ENCODE measurements at places on chromosomes 4 and X.

DNA sequence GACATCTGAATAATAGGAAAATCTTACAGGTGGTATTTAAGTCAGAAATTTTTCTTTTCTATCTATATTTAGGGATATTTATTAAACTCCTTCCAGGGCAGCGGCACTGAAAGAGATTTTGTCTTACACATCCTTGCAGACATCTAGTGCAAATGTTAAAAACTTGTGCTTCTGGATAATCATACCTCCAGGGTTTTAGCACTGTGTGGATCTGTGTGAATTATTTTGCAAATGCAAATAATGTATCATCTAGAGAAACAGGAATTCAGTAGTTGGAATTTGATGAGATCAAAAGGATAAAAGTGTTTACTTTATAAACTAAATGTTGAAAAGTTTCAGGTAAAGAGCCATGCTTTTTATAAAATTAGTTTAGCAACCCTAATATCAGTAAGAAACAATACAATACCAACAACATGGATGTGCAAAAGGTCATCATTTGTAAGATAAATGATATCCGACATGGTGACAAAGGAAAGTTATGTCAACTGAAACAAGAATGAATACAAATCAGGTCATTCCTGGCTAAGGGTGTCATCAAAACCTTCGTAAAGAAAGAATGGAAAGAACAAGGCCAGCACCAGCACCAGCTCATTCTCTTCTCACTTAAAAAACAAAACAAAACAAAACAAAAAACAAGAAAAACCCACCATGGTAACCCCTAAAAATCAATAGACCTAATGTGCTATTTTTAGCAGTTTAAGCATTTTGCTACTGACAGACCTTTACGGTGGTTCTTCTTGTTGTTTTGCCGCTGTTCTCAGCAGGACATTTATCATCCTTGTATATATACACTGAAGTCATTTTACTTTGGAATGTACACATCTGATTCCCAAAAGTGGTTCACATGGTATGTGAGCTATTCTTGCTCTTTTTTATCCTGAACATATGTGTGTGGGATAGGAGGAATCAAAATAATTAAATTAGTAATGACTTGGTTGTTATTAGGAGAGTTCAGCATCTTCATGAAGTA is 219.7 kb upstream of the NDST3 start:
- no peak for DNase-seq

- DNase-seq = no peak
Observed at GRCh38 chr4:178937130-178937529, 1494.9 kb upstream of the AGA start.

GRCh38 chr4:122117743-122118142 is 34.4 kb upstream of the BLTP1 start:
- no peak for DNase-seq

DNA sequence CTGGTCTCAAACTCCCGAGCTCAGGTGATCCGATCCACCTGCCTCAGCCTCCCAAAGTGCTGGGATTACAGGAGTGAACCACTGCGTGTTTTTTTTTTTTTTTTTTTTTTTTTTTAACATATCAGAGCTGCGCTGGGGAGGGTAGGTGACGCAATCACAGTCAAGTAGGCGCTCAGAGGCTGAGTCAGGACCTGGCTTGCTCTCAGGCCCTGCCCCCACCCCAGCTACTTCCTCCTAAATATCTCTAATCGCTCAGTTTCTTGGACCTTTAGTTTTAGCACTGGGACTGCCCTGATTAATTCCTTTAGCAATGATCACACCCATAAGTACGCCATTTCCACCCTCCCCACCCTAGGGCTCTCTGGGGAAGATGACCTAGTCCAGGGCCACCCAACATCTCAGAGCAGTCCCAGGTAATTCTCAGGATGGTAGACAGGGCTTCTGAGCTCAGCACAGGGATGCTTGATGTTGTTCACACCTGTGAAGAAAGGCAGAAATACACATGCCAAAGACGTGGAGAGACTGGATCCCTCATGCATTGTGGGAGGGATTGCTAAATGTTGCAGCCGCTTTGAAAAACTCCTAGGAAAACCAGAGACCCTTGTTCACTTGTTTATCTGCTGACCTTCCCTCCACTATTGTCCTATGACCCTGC is 50.2 kb downstream of the DDX3X start:
- peak; percentile 12 for DNase-seq

DNA sequence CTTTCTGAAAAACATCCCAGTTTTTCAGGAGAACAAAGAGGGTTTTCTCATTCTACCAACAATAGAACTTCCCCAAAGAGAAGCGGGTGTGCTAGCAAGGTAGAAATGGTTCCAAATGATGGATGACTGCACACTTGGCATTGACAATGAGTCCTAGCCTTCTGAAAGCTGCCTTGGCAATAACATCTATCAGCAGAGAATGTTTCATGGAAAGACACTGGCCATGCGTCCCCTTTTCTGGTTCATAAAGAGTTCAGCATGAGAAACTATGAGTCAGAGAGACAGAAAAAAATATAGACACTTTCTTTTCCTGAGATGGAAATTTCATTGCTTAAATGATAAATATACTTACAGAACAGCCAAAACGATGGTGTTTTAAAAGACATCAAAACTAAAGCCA is 236.9 kb upstream of the PRKX start:
- no peak for DNase-seq

GRCh38 chr4:41643331-41643730 is 105.2 kb downstream of the PHOX2B start:
- DNase-seq = no peak

GRCh38 chr4:174742561-174742960 is 86.5 kb downstream of the GLRA3 start:
- no peak for DNase-seq

DNA sequence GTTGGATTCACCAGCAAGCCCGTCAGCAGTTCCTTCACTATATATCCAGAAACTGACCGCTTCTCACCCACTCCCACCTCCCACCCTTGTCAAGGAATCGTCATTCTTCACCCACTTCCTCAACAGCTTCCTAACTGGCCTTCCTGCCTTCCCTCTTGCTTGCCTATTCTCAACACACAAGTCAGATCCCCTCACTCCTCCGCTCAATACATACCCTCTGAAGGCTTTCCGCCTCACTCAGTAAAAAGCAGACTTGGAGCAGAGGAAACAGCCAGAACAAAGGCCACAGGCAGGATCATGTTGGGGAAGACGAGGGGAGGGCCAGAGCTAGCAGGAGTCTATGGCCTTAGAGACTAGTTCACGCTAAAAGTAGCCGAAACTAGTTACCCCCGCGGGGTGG is 23.7 kb downstream of the RWDD4 start:
- DNase-seq = no peak

DNA sequence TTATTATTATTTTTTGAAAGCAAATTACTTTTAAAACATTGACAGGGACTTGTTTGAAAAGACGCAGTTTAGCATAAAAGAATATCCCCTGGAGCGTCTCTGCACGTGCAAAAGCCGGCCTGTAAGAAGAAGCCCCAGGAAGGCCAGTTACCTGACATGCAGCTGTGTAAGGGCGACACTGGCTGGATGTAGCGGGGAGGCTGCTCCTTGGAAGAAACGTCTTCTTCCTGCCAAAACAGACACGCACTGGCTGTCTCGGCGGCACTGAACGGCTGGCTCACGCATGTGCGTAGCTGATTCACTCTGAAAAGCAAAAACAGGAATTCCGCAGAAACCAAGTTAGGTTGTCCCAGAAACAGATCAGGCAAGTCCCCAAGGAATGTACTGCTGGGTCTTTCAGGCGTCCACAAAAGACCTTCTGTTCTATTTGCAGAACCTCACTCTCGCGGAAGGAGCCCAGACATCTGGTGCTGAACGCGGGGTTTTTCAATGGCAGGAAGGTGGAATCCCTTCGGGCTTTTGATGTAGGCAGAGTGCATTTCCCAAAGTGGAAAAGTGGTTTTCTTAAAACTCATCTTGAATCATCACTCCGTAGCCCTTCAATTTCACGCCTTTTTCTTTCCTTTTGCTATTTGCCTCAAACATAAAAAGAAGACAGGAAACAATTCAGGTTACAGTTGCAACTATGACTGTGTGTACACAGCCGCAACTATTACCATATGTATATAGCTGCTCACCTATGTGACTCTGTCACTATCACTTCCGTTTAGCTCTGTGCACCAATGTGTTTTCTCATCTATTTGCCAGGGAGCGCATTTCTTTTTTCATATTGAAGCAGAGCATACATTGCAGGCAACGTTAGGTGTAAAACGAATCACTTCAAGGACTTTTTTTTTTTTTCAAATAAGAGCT is 38.1 kb upstream of the ARSH start:
- peak; percentile 49 for DNase-seq

- peak; percentile 6 for DNase-seq
Observed at GRCh38 chrX:46912098-46912602, at the start of gene JADE3. TSS of gene JADE3 (plus strand) at chrX:46912421. CDS start at chrX:46984895, 72,474 bp downstream.

DNA sequence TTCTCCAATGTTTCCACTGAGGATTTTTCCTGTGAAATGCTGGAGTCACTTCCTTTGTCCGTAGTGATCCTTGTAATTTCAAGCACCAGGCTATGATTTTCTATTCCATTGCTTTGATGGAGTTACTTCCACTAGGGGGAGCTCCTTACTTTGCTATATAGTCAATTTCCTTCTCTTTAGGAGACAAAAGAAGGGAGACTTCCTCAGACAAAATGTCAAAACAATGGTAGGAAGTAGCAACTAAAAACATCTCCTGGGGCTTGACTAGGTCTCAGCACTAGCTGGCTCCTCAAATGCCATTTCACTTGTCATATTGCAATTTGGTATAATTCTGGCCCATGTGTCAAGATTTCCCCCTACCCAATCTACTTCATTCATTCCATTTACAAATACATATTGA is 24.1 kb downstream of the ZCCHC12 start:
- DNase-seq = peak; percentile 59

GRCh38 chrX:70313503-70313902 is 23.6 kb downstream of the KIF4A start:
- DNase-seq = no peak

- no peak for DNase-seq
Observed at GRCh38 chrX:14697451-14697850, 168.1 kb downstream of the GLRA2 start.

- no peak for DNase-seq
Observed at GRCh38 chrX:27519226-27519625, 56.1 kb upstream of the PPP4R3C start.

- DNase-seq = no peak
Observed at GRCh38 chrX:66150163-66150562, 13.9 kb upstream of the HEPH start.

DNA sequence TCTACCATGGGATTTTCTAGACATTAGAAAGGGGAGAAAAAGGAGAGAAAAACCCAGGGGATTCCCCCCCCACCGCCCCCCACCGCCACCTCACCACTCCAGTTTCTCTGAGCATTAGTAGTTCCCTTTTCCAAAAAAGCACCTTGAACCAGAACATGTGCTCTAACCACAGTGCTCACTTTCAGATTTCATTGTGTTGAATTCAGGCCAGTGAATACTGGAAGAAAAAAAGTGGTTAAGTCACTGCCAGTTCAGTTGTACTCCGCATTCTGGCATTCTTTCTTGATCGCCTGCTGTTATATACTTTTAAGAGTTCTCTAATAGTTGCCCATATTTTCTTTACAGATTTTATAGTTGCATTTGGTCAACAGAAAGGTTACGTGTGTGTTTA is 40.9 kb downstream of the JADE3 start:
- no peak for DNase-seq

DNA sequence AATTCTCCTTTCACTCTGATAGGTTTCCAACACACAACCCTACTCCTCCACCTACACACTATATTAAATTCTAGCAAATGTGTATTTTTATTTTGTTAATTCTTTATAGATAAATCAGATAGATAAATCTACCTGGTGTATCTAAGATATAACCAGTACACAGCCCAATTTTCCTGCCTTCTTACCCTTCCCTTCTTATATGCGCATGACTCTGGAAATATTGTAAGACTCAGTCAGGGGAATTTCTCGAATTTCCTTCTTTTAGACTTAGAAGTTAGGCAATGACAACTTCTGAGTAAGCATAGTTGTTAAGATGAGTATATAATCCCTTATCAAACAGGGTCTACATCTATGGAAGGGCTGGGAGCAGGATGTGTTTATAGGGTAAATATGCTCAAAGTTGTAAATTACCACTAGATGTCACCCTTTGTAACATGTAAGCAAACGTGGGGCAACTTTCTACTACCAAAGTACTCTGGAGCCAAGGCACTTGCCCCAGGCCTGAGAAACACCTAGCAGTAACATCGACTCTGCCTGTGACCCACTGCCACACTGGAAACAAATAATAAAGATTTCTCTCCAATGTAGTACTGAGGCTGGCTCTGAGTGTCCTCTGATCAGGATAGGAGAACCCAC is 444.7 kb downstream of the IQCM start:
- no peak for DNase-seq

DNA sequence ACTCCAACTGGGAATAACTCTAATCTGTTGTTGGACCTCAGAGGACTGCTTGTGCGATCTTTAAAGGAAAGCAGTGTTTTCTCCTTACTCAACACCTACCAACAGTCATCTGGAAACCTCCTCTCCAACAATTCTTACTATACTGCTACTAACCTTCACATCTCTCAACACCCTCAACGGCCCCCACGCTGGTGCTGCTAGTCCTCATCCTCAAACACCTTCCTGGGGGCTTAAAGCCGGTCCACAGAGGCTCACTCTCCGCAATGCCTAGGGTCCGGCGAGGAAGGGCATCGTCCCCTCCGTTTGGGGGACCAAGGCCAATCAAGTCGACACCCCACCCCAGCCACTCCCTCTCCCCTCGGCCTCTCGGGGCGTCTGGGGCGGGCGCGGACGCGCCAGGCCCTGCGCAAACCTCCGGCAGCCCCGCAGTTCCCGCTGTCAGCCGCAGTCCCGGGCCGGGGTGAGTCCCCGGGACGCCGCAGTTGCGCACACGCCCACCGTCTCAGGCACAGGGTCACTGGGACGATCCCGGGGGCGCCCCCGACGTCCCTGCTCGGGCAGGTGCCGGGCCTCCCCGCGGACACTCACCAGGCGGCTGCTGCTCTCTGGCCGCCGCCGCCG is 418 bp downstream of the TAB3 start:
- DNase-seq = no peak

DNA sequence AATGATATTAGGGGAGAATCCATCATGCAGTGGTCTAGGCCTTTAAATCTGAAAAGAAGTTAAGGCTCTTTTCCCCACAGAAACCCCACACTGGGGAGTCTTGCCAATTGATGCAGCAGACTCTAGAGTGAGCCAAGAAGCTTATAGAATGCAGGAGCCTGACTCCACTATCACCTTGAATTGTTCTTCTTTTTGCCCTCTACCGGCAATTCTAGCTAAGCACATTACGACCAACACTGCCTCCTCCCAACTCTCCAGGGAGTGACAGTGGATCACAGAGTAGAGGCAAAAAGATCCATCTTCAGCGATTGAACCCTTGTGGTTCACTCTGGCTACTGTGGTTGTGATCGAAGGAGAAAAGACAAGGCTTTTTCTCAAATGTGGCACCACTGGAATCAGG is 331.5 kb downstream of the NKX6-1 start:
- DNase-seq = no peak

DNA sequence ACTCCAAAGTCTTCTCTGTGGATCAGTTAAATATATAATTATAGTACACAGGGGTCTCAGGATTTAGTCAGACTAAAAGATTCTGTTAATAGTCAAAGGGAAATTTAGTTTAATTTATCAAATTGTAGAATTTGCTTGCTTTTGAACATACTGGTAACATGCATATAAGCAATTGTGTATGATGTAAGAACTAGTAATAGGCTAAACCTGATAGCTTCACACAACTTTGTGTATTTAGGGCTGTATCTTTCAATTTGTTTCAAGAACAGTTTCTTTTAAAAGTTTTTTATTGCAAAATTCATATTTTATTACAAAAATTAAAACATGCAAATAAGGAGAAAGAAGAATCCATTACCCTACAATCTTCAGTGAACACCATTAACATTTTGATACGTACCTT is 99.5 kb downstream of the CPE start:
- no peak for DNase-seq

Measured in hypothalamus (tissue), 51 donors.